ENCODE measurements at places on chromosomes 3 and 15. TPM values are rescaled to one million over a fixed set of nuclear protein-coding genes. Genes with fewer than 3 reads are reported as not detected.

DNA sequence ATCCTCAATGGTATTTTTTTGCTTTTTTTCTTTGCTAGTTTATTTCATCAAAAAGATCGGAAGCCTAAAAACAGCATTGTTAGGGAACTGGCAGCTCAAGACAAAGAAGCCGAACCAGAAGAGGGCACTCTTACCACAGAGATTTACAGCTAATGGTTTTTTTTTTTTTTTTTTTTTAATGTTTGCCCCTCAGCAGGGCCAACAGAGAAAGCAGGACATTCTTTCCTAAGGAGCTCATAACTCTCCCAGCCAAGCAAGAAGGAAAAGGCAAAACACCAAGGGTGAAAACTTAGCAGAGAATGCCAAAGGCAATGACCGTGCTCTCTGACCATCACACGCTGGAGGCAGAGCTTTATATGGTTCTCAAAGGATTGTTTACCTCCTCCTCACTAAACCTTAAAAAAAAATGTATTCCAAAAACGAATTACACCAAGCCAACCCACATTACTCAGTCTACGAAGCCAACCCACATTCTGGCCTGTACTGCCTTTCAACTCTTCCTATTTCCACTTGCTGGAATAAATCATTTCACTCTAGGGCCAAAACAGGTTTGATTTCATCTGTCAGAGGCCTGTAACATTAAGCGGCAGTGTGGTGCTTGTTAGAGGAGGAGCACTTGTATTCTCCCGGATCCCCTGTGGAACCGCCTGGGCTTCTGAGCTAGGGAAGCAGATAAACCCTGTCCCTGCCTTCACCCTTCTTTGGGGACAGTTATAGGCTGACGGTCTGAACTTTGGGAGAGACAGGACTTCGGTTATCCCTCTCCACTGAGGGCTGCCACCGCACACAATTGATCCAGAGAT lies 35.6 kb upstream of the GYG1 start:
- H3K36me3 ChIP-seq: no peaks in the 10 kb centered on the region
- H3K27me3 ChIP-seq: no peaks in the 10 kb centered on the region
- H3K4me3 ChIP-seq: no peak overlapping the region
- peak overlapping the region; percentile 90 for H3K27ac ChIP-seq
- H3K4me1 ChIP-seq: peaks cover 28% of the 10 kb centered on the region

DNA sequence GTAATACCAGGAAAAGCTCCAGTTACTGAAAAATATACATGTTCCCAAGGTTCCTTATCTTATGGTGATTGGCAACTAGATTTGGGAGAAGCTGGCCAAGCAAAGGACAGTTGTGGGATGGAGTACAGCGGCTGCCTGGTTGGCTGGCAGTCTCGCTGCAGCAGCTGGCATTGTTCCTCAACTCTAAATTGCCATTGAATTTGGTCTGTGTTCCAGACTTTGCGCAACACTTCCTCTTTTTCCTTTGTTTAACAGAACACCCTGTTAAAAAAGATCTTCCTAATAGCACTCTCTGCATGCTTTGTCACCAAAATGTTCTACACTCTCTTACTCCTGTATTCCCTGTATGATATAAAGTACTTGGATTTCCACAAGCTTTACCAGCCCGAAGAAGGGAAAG lies 420.6 kb upstream of the RBMS3 start:
- DNase-seq: peak; percentile 23
- H3K4me1 ChIP-seq: peaks cover 28% of the 10 kb centered on the region
- no peak overlapping the region for H3K4me3 ChIP-seq
- no peaks in the 10 kb centered on the region for H3K27me3 ChIP-seq
- no peak overlapping the region for H3K27ac ChIP-seq

DNA sequence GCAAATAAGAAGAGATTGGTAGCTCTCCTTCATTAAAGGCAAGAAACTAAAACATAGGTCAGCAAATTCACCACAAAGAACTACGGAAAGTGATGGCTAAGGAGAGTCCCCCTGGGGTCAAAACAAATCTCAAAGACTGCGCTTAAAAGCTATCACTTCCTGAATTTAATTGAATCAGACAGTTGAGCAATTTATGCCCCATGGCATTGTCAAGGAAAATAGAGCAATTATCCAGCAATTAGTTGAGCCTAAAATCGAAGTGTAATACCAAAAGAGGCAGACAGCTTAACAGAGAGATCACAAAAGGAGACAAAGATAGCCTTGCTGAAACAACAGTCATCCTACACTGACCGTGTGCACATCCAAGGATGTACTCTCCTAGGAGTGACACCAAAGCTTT lies 74.4 kb upstream of the SCN10A start:
- no peak for DNase-seq
- no peaks in the 10 kb centered on the region for H3K36me3 ChIP-seq
- no peaks in the 10 kb centered on the region for H3K4me1 ChIP-seq
- no peaks in the 10 kb centered on the region for H3K27me3 ChIP-seq

DNA sequence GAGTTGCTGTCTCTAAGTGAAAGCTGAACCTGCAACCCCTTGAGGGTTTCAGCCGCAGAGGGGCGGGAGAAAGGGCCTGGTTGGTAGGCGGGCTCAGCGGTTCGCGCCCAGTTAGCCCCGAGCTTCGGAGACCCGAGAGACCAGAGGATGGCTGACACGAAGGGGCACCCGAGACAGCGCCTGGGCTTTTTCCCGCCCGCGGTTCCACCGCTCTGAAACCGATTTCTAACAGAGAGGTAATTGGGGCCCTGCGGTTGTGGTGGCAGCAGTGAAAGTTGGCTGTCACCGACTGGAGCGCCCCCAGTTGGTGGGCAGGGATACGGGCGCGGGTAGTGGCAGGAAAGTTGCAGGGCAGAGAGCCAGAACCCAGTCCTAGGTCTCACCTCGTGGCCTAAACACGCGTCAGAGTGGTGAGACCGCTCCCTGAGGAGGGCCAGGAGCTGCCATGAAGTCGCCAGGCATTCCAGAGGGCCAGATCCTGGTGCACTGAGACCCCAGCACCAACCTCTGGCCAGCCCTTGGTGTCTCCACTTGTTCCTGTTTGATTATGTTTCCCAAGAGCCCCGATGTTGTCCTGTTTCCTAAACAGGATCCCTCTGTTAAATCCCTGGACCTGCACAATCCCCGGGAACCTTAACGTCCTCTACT lies 625 bp upstream of the ELL3 start:
- H3K4me1 ChIP-seq: peaks cover 11% of the 10 kb centered on the region
- H3K27me3 ChIP-seq: no peaks in the 10 kb centered on the region
- peak; percentile 78 for DNase-seq
- H3K36me3 ChIP-seq: no peaks in the 10 kb centered on the region
- peak overlapping the region; percentile 87 for H3K27ac ChIP-seq

GRCh38 chr15:57326196-57326595 lies 50.1 kb upstream of the CGNL1 start:
- no peak for DNase-seq
- H3K27me3 ChIP-seq: peaks cover 6% of the 10 kb centered on the region
- H3K27ac ChIP-seq: no peak overlapping the region
- no peaks in the 10 kb centered on the region for H3K36me3 ChIP-seq

DNA sequence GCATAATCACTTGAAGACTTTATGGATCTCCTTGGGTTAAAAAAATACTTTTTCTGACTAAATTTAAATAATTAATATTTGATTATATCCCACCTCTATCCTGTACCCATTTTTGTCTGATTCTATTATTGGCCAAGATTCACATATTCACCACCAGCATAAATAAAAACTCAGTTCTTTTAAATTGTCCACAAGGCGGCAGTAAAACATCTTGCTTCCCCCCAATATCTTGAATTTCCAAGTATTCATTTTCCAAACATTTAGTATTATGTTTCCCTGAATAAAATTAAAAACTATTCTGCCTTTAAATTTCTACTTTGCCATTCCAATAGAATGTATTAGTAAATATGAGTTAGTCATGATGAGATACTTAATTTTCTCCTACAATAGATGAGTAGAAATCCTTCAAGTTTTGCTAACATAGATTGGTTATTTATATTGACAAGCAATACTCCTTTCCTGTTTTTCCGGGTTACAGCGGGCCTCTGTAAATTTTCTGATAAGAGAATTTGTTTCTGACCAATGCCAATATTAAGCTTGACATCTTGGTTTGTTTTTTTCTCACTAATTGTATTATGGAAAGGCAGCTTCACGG lies 218.7 kb upstream of the MDFIC2 start:
- no peak for DNase-seq
- H3K27ac ChIP-seq: no peak overlapping the region
- no peak overlapping the region for H3K4me3 ChIP-seq
- H3K27me3 ChIP-seq: no peaks in the 10 kb centered on the region

- no peak overlapping the region for H3K27ac ChIP-seq
- no peak for DNase-seq
- H3K36me3 ChIP-seq: no peaks in the 10 kb centered on the region
- no peaks in the 10 kb centered on the region for H3K27me3 ChIP-seq
- H3K4me1 ChIP-seq: no peaks in the 10 kb centered on the region
Observed at GRCh38 chr3:102038477-102039142, 189.3 kb downstream of the NFKBIZ start.

DNA sequence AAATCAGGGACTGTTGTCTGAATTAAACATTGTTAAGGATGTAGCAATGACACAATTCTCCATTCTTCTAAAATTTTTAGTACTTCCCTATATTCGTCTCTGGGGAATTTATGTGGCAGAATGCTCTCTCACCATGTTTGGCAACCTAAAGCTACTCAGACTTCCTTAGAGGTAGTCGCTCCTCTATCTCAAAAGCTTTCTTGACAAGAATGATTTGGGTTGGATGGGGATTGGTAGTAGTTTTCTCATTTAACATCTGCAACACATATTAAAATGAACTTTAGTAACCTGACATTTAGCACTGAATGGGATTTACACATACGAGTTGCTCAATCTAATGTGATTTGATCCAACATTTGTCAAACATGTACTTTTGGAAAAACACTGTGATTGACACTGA lies 233.3 kb downstream of the RBMS3 start:
- no peak for DNase-seq
- H3K4me3 ChIP-seq: no peak overlapping the region
- no peaks in the 10 kb centered on the region for H3K36me3 ChIP-seq
- peaks cover 47% of the 10 kb centered on the region for H3K4me1 ChIP-seq
- no peaks in the 10 kb centered on the region for H3K27me3 ChIP-seq

DNA sequence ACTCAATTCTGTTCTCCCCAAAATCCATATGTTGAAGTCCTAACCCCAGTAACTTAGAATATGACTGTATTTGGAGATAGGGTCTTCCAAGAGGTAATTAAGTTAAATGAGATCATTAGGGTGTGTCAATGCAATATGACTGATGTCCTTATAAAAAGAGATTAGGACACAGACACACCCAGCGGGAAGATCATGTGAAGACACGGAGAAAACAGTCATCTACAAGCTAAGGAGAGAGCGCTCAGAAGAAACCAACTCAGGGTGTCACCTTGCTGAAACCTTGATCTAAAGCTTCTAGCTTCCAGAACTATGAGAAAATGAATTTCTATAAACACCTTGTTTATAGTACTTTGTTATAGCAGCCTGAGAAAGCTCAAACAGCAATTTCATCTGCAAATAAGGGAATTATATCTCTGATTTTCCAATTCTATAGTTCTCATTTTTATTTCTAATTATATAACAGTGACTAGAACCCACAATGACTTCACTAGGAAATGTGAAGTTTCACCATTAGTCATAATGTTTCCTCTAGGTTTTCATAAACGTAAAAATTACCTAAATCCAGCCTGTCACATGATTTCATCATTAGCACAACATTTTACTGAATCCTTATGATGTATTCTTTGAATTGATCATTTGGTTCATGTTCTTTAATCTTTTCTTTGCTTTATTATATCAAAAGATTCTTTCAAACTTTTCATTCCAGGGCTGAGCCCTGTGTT lies 459.1 kb upstream of the MDFIC2 start:
- H3K27ac ChIP-seq: no peak overlapping the region
- no peaks in the 10 kb centered on the region for H3K27me3 ChIP-seq
- H3K4me3 ChIP-seq: no peak overlapping the region
- H3K36me3 ChIP-seq: no peaks in the 10 kb centered on the region
- no peaks in the 10 kb centered on the region for H3K4me1 ChIP-seq

DNA sequence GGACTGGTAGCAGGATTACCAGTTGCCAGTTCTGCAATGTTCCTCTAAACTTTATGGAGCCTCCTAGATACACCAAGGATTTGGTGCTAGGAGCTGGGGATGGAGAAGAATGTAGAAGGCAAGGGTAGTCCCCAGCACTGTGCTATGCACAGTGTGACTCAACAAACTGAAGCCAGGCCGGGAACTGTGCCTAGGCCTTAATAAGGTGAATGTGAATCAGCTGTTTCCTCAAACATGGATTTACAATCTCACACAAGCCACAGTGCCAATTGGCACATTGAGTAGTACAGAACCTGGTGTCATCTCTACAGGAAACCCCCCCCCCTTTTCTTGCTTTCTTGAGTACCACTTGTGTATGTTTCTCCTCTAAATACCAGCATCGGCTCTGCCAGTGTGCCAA lies 32.5 kb downstream of the MRPS25 start:
- H3K27ac ChIP-seq: peak overlapping the region; percentile 38
- H3K36me3 ChIP-seq: peaks cover 90% of the 10 kb centered on the region
- no peaks in the 10 kb centered on the region for H3K4me1 ChIP-seq
- peak; percentile 58 for DNase-seq
- H3K27me3 ChIP-seq: no peaks in the 10 kb centered on the region

- no peaks in the 10 kb centered on the region for H3K4me1 ChIP-seq
- no peak overlapping the region for H3K27ac ChIP-seq
- no peak for DNase-seq
- H3K4me3 ChIP-seq: no peak overlapping the region
- no peaks in the 10 kb centered on the region for H3K36me3 ChIP-seq
Observed at GRCh38 chr3:79246875-79247724, 520.7 kb downstream of the ROBO1 start.

- H3K4me3 ChIP-seq: no peak overlapping the region
- H3K27ac ChIP-seq: no peak overlapping the region
- no peak for DNase-seq
- no peaks in the 10 kb centered on the region for H3K36me3 ChIP-seq
- H3K4me1 ChIP-seq: peaks cover 10% of the 10 kb centered on the region
Observed at GRCh38 chr3:58202917-58203360, 7.8 kb downstream of the DNASE1L3 start.

DNA sequence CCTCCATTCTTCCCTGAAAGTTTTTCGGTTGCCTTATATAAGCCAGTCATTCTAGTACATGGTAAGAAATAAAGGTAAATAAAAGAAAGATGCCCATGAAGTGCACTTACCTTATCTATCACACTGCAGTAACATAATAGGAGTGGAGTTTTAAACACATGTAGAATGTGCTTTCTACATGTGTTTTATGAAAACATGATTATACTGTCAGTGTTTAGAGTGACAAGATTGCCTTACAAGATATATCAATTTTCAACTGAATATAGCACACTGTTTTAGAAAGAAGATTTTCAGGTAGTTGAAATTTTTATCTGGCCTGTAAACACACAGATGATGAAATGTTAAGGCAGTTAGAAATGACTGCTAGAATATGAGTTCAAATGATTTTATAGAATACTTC lies 219.6 kb downstream of the EPHA3 start:
- H3K4me3 ChIP-seq: no peak overlapping the region
- DNase-seq: no peak
- H3K27me3 ChIP-seq: no peaks in the 10 kb centered on the region

Gene TRPM1
- total RNA-seq: not detected

Gene POPDC2
- total RNA-seq: 21.9 TPM

Gene FAM107A
- 27.6 TPM for total RNA-seq

Gene EXD1
- not detected for total RNA-seq

Gene RASGRP1
- 0.85 TPM for total RNA-seq
